ENCODE measurements at places on chromosomes 5 and 9.

DNA sequence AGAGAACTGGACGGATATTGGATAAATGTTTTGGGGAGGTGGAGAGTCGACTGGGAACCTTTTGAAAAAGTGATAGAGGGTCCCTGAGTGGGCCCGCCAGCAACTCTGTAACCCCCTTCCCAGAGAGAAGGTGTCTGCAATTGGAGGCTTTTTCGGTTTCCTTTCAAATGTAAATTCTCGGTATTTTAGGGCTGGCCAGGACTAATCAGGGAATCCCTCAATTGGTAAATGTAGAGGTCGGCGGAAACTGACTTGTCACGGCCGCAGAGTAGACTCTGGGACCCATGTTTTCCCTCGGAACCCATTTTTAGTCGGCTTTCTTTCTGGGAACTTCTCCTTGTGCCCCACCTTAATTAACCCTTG, 524 bp downstream of the CCNB1 start:
- no peak for DNase-seq

- no peak for DNase-seq
Measured at GRCh38 chr5:103345461-103345860, 86.9 kb downstream of the MACIR start.

DNA sequence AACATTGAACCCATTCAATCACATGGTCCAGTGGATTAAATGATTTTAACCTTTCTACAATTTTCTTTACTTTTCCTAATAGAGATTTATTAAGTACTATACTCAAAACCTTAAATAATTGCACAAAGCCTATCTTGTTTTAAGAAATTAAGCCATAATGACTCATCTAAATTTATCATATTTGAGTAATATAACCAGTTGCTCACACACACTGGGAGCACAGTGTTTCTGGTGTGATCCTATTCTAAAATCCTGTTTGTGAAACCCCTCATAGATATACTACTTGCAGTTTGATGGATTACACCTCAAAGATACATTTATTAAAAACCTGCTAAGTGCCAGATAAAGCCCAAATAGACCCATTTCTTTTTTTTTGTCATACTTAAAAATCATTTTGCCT, 668.3 kb upstream of the CDH18 start:
- no peak for DNase-seq

- DNase-seq = no peak
Measured at GRCh38 chr5:153632748-153633290, 142.3 kb downstream of the GRIA1 start.

DNA sequence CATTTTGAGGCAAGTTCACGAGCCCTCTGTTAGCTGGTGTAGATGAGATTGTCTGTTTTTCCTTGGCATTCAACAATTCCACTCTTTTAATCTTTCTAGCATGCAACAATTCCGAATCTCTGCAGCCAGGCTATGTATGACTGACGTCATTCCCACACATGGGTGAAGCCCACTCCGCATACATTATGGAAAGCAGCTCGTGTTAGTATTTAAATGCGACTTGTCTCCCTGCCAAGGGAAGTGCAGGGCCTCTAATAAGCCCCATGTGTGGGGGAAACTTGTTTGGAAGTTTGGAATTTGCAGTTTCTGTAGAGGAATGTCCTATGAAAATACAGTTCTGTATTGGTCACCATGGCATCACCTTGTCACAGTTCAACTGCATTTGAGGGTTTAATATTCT, 146.0 kb upstream of the FBXL7 start:
- DNase-seq = no peak

DNA sequence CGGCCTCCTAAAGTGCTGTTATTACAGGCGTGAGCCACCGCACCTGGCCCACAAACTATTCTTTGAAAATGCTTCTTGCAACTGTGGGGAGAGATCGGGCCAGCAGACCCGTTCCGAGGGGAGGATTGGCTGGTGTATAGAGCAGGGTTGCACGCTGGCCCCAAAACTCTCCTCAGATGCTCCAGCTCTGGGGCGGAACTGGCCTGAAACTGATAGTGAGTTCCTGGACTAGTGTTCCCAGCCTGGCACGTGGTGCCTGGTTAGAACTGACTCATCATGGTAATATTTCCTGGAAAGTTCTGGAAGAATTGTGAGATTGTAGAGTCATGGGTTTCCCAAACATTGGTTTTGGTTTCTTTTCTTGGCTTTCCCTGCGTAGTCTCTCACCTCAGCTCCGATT, 120.5 kb downstream of the FBXL7 start:
- no peak for DNase-seq

- DNase-seq = no peak
Measured at GRCh38 chr9:13284011-13284410, 4.5 kb upstream of the MPDZ start.

GRCh38 chr5:166961028-166961427, 1330.4 kb upstream of the WWC1 start:
- DNase-seq = no peak

GRCh38 chr5:125338440-125339174, 592.2 kb upstream of the ZNF608 start:
- DNase-seq = no peak

GRCh38 chr5:174383210-174384167, 338.0 kb downstream of the NSG2 start:
- DNase-seq = no peak

- no peak for DNase-seq
Measured at GRCh38 chr9:2271426-2271825, 256.3 kb downstream of the SMARCA2 start.

GRCh38 chr9:98430535-98431292, 175.3 kb upstream of the TBC1D2 start:
- no peak for DNase-seq

GRCh38 chr5:14410394-14411201, 171.0 kb upstream of the OTULINL start:
- DNase-seq = no peak

DNA sequence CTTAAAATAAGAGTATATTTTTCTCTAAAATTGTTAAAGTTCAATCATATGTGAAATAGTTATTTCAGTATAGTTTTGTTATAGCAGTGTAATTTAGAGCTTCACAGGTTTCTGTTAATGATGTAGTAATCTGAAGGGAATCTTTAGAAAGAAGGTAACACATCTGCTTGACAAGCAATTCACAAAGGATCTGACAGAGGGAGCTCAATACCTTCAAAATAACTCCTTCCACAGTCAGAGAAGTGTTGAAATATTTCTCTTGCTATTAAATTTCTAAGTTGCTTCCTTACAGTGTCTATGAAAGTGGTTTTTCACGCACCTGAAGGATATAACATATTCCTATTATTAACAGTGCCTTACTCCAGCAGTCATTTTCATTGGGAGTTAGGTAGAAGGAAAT, 44.9 kb downstream of the SLC25A51 start:
- no peak for DNase-seq

DNA sequence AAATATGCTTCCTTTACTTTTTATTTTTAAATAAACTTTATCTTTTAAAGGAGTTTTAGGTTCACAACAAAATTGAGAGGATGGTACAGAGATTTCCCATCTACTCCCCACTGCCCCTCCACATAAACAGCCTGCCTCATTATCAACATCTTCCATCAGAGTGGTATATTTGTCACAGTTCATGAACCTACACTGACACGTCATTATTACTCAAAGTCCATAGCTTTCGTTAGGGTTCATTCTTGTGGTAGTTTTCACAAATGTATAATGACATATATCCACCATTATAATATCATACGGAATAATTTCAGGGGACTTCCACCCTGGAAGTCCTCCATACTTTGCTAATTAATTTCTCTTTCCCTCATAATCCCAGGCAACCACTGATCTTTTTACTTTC, 204.9 kb downstream of the SMARCA2 start:
- no peak for DNase-seq

DNA sequence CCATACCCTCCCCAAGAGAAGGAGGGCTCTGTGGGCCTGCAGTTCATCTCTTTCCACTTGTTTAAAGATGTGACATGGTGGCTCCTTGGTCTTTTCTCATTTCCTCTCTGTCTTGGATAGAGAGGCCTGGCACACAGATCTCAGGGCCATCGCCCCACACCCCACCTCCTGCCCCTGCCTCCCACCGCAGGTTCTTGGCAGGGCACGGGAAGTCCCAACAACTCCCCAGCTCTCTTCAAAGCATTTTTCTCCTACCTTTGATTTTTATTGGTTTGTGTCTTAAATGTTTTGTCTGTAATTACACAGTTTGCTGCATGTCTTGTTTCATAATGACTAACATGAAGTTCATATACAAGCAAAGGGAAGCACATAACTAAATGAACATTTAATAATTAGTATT, 178.5 kb upstream of the MSX2 start:
- no peak for DNase-seq

- no peak for DNase-seq
Measured at GRCh38 chr5:132418881-132419280, 49.4 kb downstream of the SLC22A5 start.

GRCh38 chr9:4994166-4994890, 9.3 kb downstream of the JAK2 start:
- no peak for DNase-seq

DNA sequence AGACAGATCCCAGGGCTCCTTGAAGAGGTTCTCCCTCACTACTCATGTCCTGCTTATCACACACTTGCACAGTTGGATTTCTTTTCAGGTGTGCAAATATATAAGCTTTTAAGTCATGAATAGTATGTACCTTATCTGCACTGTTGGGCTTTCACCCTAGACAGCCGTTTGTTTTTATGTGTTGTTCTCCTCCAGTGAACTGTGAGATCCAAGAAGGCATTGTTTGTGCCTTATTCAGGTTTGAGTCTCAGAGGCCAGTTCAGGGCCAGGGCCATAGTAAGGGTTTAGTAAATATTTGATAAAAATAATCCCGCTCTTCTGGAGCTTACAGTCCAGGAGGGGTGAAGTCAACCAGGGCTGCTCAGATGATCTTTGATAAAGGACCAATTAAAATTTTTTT, 480.0 kb downstream of the TMEM38B start:
- no peak for DNase-seq

- DNase-seq = no peak
Measured at GRCh38 chr5:34976347-34976746, 47.0 kb downstream of the DNAJC21 start.

- no peak for DNase-seq
Measured at GRCh38 chr5:88984040-88984439, 101.1 kb upstream of the MEF2C start.

DNA sequence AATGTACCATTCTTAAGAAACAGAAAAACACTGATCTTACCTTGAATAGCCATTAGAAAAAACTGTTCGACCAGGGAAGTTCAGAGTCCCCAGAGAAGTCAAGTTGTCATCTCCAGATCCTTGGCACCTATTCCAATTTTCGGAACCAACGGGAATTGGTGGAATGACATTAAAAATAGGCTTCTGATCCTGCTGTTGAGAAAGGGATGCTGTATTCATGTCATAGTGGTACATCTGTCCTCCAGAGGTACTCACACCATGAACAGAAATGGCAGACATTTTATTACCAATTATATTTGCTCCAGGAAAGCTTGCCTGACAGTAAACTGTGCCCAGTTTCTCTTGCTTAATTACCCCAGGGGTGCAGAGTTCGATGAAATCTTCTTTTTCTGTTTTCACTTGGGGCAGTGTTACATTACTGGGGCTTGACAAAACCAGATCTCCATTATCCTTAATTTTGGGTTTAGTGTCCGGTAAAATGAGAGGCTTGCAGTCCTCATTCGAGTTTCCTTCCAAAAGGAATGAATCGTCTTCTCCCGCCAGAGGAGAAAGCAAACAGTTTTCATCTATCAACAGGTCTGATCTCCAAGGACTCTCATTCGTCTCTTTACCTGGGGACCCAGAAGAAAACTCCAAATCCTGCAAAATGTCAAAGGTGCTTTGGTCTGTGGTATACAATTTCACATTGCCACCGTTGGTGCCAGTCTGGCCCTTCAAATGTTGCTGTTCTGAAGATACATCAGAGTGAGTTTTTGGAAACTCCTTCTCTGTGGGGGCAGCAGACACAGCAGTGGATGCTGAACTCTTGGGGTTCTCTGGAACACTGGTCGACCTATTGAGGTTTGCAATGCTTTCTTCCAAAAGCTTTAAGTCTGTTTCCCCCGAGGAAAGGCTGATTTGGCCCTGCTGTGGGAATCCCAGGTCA, 3.6 kb downstream of the NR3C1 start:
- DNase-seq = no peak

GRCh38 chr9:89891591-89892304, 286.9 kb downstream of the GADD45G start:
- DNase-seq = peak; percentile 33

- no peak for DNase-seq
Measured at GRCh38 chr5:39624268-39624886, 199.6 kb upstream of the DAB2 start.

- DNase-seq = peak; percentile 30
Measured at GRCh38 chr9:124218438-124218982, 39.2 kb upstream of the NEK6 start.

- no peak for DNase-seq
Measured at GRCh38 chr9:35835216-35835632, 6.2 kb downstream of the TMEM8B start.

DNA sequence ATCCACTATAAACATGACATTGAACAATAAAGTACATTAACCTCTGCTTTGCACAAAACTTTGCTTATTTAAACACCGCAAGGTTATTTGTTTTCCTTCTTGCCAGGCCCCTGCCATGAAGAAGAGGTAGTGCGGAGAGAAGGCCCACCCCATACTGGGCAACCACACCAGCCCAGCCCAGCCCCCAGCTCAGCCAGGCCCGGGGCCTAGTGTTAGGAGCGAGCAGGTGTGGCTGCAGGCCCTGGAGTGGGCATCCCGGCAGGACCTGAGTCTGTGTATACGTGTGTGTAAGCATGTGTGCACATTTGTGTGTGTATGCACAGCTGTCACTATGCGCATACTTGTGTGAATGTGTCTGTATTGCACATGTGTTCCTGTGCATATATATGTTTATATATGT, 90.4 kb upstream of the MVB12B start:
- no peak for DNase-seq

GRCh38 chr9:108444400-108445358, 411.1 kb downstream of the ACTL7B start:
- no peak for DNase-seq

DNA sequence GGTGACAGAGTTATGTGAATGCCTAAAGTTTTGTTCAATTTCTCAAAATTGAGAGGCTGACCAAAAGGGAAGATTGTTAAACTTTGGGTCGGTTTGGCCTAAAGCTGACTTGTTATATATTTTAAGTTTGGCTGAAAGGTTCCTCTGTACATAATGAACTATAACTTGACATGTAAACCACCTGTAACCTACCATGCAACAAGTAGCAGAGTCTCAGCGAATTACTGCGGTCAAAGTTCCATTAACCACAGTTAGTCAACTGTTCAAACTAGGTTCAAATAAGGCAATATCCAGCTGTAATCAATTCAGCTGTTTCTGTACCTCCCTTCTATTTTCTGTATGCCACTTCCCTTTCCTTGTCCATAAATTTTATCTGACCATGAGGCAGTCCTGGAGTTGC, 325.1 kb upstream of the NMUR2 start:
- DNase-seq = no peak

- no peak for DNase-seq
Measured at GRCh38 chr9:112970939-112971338, 41.1 kb downstream of the ZNF883 start.

GRCh38 chr5:176934309-176934930, 35.3 kb upstream of the HK3 start:
- no peak for DNase-seq

DNA sequence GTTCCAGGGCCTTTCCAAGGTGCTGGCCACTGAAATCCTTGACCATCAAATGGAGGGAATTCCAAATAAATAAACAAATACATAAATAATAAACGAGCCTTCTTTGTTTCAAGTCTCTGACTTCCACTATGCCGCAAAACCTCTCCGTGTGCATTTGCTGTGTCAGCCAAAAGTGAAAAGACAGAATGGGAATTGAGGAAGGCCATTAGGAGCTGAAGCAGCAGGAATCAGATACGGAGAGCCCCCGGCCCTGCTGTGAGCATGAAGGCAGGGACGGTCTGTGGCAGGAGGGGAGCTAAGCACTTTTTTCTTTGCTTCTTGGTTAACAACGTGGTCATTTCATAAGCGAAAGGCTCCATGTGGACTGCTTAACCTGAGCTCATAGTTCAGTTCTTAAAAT, 26.1 kb downstream of the PLPPR1 start:
- DNase-seq = no peak

Measured in head of caudate nucleus (tissue), 42 donors.